CD4-positive, alpha-beta T cell treated with Interleukin-15 for 4 hours (primary cell): ENCODE measurements at places on chromosomes 11 and 22.

DNA sequence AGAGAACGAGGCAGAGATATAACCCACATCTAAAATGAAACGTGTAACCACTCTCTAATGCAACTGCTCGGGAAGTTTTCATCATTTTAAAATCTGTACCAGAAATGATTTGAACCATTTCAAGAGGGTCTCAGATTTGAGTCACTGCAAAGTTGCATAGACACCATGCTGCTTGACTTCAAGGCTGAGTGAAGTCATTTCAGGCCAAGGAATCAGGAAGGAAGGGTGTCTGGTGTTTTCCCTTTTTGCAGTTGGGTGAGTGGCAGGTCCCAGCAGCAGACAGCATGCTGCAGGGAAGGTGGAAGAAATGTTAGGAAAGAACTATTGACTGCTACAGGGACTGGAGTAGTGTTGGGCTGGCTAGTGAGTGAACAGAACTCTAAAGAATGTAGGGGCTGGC, 16.5 kb downstream of the TANGO2 start:
- no peak for DNase-seq

DNA sequence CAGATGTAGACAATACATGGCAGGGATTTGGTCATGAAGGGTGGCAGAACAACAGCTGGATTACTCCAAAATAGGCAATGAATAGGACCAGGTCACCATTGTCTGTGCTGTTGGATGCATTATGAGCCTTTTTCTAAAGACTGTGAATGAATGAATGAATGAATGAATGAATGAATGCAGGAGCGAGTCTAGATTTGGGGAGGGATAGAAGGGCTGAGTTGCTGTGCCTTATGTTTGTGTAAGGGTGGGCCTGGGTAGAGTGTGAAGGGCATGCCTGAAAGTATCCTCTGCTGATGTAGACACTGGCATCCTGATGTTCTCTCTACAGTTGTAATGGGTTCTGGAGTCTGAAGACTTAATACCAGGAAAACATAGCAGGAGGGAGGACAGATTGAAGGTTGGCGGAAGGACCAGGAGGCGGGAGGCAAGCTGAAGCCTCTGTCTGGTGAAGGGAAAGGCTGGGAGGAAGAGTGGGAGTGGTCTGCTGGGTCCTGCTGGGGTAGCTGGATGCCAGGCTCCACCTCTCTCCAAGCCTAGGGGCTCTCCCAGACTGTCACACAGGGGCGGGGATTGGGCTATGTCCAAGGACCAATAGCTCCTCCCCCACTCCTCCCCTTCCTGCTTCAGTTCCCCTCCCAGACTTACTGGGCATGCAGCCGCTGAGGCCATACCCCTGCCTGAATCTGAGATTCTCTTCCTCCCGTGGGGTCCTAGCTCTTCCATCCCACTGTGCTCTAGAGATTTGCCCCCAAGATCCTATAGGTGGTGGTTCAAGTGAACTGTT, 4.8 kb downstream of the TRIM3 start:
- DNase-seq, result no peak

DNA sequence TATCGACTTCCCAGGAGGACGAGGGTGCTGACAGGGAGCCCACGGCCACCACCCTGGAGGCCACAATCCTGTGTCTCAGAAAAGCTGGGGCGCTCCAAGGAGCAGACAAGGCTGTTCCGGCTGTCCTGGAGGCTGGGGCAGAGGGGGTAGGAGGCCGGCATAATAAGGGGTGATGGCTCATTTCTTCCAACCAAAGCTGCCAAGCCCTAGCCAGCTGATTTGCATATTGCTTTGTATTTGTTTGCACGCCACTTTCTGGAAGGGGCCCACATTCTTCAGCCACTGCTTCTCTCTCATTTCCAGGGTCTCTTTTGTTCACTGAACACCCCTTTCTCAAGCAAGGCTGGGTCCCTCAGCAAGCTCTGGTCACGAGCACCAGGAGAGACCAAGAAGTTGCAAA, 4.7 kb downstream of the PDE2A start:
- DNase-seq, result no peak

GRCh38 chr22:20192293-20192971, 41.6 kb upstream of the CCDC188 start:
- DNase-seq, result no peak

DNA sequence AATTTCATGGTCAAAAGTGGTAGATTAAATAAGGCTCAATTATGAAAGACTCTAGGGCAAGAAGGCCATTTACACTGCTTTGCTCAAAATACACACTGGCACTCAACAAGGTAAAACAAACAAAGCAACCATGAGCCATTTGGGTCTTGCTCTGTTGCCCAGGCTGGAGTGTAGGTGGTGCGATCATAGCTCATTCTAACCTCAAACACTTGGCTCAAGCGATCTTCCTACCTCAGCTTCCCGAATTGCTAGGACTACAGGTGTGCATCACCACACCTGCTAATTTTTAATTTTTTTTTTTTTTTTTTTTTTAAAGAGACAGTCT, 10.9 kb upstream of the AGBL2 start:
- no peak for DNase-seq

GRCh38 chr22:46009730-46010129, 32.8 kb upstream of the WNT7B start:
- DNase-seq, result no peak
